ENCODE measurements at places on chromosomes 12 and 14. TPM values are rescaled to one million over a fixed set of nuclear protein-coding genes. Genes with fewer than 3 reads are reported as not detected.

The TCHP gene
- 20.6 TPM for total RNA-seq

The ZNF605 gene
- 28.7 TPM for total RNA-seq

The CPNE8 gene
- total RNA-seq: 1.7 TPM

The ITGB7 gene
- total RNA-seq: 0.93 TPM

The MGAT2 gene
- total RNA-seq: 21.4 TPM

The GALC gene
- total RNA-seq: 43.0 TPM

The SMCO2 gene
- 1.6 TPM for total RNA-seq

The COQ5 gene
- total RNA-seq: 36.2 TPM

The AP5M1 gene
- total RNA-seq: 48.1 TPM

The HAL gene
- 0.46 TPM for total RNA-seq

The SAMD15 gene
- total RNA-seq: 9.5 TPM

The ZDHHC22 gene
- 0.13 TPM for total RNA-seq

The KLRG1 gene
- total RNA-seq: 8.0 TPM

The PLD4 gene
- 0.05 TPM for total RNA-seq

The MGST1 gene
- total RNA-seq: 198 TPM
